Stimulated activated CD8-positive, alpha-beta memory T cell treated with anti-CD3 and anti-CD28 coated beads, Interleukin-4, amount 100 ng/mL, for 48 hours (primary cell): ENCODE measurements at places on chromosomes 13 and 19.

DNA sequence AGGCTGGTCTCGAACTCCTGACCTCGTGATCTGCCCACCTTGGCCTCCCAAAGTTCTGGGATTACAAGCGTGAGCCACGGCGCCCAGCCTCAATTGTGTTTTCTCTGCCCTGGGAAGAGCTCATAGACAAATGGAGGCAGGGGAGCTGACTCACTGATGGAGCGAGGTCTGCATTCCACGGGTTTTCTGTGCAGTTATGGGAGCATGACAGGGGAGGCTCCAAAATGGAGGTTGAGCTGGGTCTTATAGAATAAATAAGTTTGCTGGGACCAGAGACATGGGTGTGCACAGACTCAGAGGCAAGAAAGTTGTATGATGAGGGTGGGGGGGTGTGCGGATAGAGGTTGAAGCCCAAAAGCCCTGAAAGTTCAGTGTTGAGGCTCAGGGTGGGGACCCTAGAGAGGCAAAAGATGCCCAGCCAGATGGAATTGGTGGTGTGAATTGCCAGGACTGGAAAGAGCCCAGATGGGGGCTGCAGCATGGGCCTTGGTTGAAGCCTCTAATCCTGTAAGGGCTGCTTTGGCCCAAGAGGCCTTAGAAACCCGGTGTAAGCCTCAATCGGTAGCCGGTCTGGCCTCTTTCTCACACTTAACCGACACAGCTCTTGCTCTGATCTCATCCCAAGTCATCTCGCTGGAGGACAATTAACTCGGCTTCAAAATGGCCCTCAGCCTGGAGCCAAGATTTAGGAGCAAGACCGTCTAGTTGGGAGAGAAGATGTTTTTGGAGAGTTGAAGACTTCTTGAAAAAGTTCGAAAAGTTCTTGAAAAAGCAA is 1.9 kb downstream of the TPM4 start:
- DNase-seq = peak; percentile 55

DNA sequence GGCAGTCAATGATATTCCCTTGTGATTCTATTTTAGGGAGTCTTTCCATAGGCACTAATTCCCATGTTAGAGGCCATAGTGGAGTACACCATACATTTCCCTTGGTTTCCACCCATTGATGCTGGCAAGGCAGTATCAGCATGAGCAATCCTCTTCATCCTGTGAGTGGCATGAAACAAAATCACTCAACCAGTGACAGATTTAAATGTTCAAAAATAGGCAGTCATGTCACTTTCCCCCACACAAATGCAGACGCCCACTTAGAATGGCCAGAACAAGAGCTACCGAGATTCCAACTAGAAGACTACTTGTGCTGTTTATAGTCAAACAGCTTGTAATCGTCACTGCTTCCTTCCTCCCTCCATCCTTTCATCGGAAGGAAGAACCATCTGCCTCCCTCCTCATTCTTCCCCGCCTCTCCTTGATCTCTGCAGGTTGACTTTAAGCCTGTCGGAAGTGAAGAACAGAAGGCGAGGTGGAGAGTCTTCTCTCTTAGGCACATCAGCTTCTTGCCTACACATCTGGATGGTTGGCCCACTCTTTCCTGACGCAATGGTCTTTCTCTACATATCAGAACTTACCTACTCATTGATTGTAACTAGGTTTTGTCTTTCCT is 22.6 kb downstream of the RASL11A start:
- no peak for DNase-seq

- DNase-seq = no peak
Observed at GRCh38 chr19:50184196-50184595, 19.2 kb upstream of the MYH14 start.

DNA sequence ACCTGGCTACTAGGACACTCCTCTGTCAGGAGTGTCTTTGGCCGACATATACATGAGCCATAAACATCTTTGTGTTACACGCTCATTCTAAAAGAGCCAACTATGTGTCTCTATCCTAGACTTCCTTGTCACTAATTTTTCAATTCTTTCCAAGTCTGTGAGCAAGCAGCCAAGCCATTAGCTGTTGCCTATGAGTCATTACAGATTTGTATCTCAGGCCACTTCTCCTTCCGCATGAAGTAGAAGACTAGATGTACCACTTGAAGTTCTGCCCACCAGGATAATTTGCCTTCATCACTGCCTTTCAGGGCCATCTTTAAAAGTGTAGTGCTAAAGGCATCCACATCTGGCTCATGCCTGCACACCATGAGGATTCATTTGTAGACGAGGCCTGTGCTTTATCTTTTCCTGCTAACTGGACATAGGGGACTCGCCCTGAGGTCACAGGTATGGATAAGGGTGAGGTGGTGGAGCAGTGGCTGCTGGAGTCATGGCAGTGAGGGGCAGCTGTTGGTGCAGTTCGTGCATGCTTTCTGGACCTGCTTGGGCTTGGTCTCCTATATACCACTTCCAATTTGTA is 126.1 kb upstream of the KL start:
- DNase-seq = no peak

GRCh38 chr13:20006206-20006605 is 47.7 kb downstream of the ZMYM2 start:
- no peak for DNase-seq

GRCh38 chr19:15721268-15721667 is 6.6 kb upstream of the OR10H2 start:
- no peak for DNase-seq

GRCh38 chr19:49020931-49021895 is 2.9 kb downstream of the CGB3 start:
- DNase-seq = no peak

- no peak for DNase-seq
Observed at GRCh38 chr19:5503598-5503997, 48.4 kb downstream of the ZNRF4 start.

GRCh38 chr19:8221161-8221560 is 12.0 kb downstream of the CERS4 start:
- no peak for DNase-seq

- DNase-seq = no peak
Observed at GRCh38 chr13:70634893-70635292, 526.6 kb upstream of the KLHL1 start.

DNA sequence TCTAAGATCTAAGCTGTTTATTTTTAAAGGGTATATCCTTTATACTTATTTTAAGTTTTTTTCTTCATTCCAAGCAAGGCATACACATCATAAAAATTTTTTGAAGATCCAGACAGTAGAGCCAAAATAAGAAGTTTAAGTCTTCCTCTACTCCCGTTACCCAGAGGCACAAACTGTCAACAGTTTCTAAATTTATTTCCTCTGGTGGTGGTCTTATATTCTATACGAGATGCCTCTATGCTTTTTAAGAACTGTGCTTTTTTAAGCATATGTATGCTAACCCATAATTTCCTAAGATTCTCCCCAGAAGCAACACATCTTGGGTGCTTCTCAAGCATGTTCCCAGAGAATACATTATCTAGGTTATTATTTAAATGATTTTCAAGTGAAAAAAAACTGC is 383.6 kb downstream of the COG6 start:
- no peak for DNase-seq
